ENCODE measurements at places on chromosomes 12 and 14.

DNA sequence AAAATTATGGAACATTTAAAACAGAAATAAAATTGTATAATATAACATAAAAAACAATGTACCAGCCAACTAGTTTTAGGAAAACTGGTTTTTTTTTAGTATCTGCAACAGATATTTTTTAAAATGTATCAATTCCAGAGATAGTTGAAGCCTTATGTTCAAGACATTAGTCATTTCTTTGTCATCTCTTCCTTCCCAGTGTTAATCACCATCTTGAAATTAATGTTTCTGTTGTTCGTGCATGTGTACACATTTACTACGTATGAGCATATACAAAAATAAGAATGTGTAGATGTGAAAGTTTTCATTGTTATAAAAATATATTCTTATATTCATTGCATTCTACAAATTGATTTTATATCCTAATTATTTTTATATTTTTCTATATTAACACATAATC is 1062.1 kb downstream of the SLC6A15 start:
- DNase-seq: no peak
- no peaks in the 10 kb centered on the region for H3K4me1 ChIP-seq
- H3K27me3 ChIP-seq: no peaks in the 10 kb centered on the region
- no peak overlapping the region for H3K27ac ChIP-seq

GRCh38 chr12:64077922-64078321 is 144.2 kb downstream of the KICS2 start:
- no peaks in the 10 kb centered on the region for H3K36me3 ChIP-seq
- no peaks in the 10 kb centered on the region for H3K27me3 ChIP-seq
- no peak overlapping the region for H3K4me3 ChIP-seq
- no peak for DNase-seq
- peaks cover 20% of the 10 kb centered on the region for H3K4me1 ChIP-seq

DNA sequence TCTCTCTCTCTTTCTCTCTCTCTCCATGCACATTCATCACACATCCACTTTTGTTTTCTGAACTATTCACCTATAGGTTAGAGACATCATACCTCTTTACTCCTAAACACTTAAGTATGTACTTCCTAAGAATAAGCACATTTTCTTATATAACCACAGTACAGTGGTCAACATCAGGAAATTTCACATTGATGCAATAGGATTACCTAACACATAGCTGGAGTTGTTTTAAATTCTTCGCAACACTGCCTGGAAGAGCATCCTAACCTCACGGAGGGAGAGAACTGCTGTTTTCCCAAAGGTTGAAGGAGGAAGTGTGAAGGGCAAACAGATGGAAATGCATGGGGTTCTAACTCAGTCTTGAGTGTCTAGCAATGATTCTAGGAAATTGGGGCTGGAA is 159.2 kb downstream of the SYT1 start:
- no peaks in the 10 kb centered on the region for H3K4me1 ChIP-seq
- no peaks in the 10 kb centered on the region for H3K36me3 ChIP-seq
- no peak overlapping the region for H3K27ac ChIP-seq
- H3K27me3 ChIP-seq: no peaks in the 10 kb centered on the region
- no peak overlapping the region for H3K4me3 ChIP-seq
- no peak for DNase-seq

DNA sequence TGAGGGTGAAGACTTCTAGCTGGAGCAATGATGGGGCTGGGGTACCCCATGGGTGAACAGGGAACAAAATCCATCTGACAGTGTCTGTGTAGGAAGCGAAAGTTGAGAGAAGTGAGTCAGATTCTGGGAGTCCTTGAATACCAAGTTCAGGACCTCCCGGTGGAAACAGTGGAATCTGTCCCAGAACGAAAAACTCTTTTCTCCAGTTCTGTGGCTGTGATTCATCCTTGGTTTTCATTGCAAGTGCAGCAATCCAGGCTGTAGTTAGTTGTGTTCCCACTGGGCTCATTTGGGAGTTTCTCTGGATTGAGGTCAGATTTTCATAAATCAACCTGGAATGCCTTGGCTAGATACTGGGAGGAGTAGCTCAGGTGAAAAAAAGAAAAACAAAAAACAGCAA is 120.7 kb downstream of the C12orf75 start:
- H3K36me3 ChIP-seq: no peaks in the 10 kb centered on the region
- no peak for DNase-seq
- no peaks in the 10 kb centered on the region for H3K27me3 ChIP-seq
- H3K4me3 ChIP-seq: no peak overlapping the region

GRCh38 chr14:26209699-26210098 is 388.1 kb downstream of the NOVA1 start:
- H3K27me3 ChIP-seq: no peaks in the 10 kb centered on the region
- no peak for DNase-seq
- H3K36me3 ChIP-seq: no peaks in the 10 kb centered on the region
- H3K27ac ChIP-seq: no peak overlapping the region
- H3K4me1 ChIP-seq: no peaks in the 10 kb centered on the region

GRCh38 chr12:916240-916639 is 33.3 kb downstream of the RAD52 start:
- peaks cover 3% of the 10 kb centered on the region for H3K36me3 ChIP-seq
- no peaks in the 10 kb centered on the region for H3K27me3 ChIP-seq
- no peak overlapping the region for H3K4me3 ChIP-seq
- no peak overlapping the region for H3K27ac ChIP-seq
- peak; percentile 57 for DNase-seq
- H3K4me1 ChIP-seq: no peaks in the 10 kb centered on the region

GRCh38 chr14:71703477-71703876 is 228.8 kb upstream of the RGS6 start:
- no peak overlapping the region for H3K27ac ChIP-seq
- H3K36me3 ChIP-seq: no peaks in the 10 kb centered on the region
- H3K4me1 ChIP-seq: no peaks in the 10 kb centered on the region

DNA sequence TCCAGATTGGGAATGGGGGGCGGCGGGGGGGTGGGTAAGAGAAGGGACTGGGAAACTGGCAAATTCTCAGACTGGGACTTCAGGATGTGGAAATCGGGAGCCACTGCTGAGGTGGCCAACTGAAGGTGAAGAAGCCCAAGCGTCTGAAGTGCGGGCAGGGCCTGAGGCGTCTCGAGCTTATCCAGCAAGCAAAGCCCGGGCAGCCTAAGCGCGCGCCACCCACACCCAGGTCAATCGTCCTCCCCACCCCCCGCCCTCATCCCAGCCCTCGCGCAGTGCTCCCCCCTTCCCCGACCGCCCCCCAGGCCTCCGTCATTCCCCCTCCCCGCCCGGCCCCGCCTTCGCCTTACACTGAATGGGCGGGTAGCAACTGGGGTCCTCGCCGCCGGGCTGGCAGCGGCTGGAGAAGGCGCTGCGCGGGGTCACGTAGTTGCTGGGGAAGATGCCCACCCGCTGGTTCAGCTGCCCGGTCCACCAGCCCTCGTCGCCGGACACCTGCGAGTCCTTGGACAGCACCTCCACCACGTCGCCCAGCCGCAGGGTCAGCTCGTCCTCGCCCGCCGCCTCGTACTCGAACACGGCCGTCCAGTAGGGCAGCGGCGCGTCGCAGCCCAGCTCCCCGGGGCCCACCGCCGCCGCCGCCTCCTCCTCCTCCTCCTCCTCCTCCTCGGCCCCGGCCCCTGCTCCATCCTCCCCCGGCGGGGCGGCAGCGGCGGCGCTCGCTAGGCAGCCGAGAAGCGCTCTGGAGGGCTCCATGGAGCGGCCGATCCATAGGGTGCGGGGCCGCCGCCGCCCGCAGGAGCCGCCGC is 693 bp downstream of the MAP3K9 start:
- H3K4me3 ChIP-seq: peak overlapping the region; percentile 94
- no peaks in the 10 kb centered on the region for H3K27me3 ChIP-seq
- peak; percentile 90 for DNase-seq
- peak overlapping the region; percentile 82 for H3K27ac ChIP-seq

DNA sequence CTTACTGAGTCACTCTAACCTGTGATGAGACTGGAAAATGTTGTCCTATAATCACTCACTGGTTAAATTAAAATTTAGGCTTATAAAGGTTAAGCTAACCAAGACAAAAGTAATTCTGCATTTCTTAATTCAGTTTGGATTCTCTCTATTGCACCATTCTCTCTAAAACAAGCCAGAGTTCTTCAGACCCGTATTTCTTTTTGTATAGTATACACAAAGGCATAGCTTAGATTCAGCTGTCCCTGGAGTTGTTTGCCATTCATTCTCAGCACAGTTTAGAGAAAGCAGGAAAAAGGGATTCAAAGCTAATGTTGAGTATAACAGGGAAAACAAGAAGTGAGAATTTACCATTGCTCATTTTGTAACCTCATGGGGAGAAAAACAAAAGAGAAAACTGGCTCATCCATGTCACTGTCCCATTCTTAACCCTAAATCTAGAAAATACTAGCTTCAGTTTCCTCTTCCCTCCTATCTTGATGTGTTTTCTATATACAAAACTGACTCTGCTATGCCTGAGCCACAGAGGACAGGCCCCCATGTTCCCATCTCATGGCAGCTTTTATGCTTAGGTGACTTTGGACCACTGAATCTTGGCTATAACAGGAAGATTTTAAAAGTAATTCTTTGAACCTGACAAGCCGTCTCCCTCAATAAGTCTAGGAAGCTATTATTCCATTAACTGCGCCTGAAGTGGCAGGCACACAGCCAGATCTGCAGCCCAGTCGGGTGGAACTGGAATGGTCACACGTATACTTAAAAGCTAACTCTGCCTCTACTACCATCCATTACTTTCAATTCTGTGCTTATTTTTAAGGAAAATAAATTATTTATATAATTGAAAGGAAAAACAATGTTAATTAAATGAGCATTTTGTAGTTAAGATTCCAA is 7.0 kb downstream of the AREL1 start:
- no peak overlapping the region for H3K27ac ChIP-seq
- no peaks in the 10 kb centered on the region for H3K4me1 ChIP-seq
- no peak for DNase-seq
- H3K27me3 ChIP-seq: no peaks in the 10 kb centered on the region
- no peak overlapping the region for H3K4me3 ChIP-seq

- H3K27ac ChIP-seq: no peak overlapping the region
- no peak overlapping the region for H3K4me3 ChIP-seq
- no peak for DNase-seq
Observed at GRCh38 chr12:6132496-6132895, 8.0 kb upstream of the VWF start.

- no peaks in the 10 kb centered on the region for H3K27me3 ChIP-seq
- H3K27ac ChIP-seq: no peak overlapping the region
- no peak for DNase-seq
- no peak overlapping the region for H3K4me3 ChIP-seq
Observed at GRCh38 chr12:59559696-59560095, 36.1 kb upstream of the SLC16A7 start.

DNA sequence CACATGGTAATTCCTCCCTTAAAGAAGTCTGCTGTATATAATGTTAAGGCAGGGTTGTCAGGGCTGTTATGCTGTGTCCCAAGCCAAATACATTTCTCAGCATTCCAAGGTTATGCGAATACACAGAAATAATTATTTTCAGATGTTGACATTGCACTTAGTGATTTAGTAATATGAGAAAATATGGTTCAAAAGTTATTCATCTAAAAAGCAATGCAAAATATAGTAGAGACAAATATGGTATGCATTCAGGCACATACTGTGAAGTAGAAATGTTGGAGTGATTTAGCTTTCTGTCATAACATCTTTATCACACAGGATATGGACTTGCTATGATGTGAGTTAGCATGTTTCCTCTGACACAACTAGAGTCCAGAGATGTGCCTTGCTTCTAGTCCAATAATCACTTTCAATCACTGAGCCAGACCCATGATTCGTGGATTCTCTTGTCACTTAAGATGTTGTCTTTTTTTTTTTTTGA is 70.0 kb downstream of the PDE3A start:
- no peaks in the 10 kb centered on the region for H3K4me1 ChIP-seq
- no peaks in the 10 kb centered on the region for H3K36me3 ChIP-seq
- no peak overlapping the region for H3K27ac ChIP-seq
- no peak overlapping the region for H3K4me3 ChIP-seq
- H3K27me3 ChIP-seq: no peaks in the 10 kb centered on the region

DNA sequence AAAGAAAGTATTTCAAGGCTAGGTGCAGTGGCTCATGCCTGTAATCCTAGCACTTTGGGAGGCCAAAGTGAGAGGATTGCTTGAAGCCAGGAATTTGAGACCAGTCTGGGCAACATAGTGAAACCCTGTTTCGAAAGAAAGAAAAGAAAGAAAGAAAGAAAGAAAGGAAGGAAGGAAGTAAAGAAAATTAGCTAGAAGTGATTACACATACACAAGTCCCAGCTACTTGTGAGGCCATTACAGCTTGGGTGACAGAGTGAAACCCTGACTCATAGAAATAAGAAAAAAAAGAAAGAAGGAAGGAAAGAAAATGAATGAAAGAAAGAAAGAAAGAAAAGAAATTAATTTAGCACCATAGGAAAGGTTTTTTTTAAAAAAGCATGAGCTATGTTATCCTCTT is 33.3 kb upstream of the PPP1CC start:
- no peaks in the 10 kb centered on the region for H3K36me3 ChIP-seq
- H3K27ac ChIP-seq: no peak overlapping the region
- H3K4me1 ChIP-seq: no peaks in the 10 kb centered on the region
- H3K27me3 ChIP-seq: no peaks in the 10 kb centered on the region
- DNase-seq: no peak
- no peak overlapping the region for H3K4me3 ChIP-seq

DNA sequence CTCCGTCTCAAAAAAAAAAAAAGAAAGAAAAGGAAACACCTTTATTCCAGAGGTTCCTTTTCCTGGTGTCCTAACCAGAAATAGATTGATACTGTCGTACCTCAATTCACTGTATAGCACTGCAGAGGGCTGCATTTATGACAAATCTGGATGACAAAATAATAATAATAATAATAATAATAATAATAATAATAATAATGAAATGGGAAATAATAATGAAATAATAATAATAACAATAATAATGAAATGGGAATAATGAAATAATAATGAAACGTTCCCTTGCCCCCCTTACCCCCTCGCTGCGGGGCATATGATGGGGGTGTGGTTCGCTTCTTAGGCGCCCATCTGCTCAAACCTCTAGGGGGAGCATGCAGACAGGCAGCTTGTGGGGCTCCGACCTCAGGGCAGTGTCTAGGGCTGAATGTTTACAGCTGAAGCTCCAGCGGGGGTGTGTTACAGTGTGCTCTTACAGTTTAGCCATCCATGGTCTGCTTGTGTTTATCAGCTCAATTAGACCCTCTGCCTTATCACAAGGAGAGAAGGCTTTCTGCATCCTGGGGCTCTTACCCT is 1088.3 kb upstream of the SEL1L start:
- no peaks in the 10 kb centered on the region for H3K27me3 ChIP-seq
- no peak overlapping the region for H3K27ac ChIP-seq
- no peak for DNase-seq
- H3K36me3 ChIP-seq: no peaks in the 10 kb centered on the region
- H3K4me1 ChIP-seq: no peaks in the 10 kb centered on the region

DNA sequence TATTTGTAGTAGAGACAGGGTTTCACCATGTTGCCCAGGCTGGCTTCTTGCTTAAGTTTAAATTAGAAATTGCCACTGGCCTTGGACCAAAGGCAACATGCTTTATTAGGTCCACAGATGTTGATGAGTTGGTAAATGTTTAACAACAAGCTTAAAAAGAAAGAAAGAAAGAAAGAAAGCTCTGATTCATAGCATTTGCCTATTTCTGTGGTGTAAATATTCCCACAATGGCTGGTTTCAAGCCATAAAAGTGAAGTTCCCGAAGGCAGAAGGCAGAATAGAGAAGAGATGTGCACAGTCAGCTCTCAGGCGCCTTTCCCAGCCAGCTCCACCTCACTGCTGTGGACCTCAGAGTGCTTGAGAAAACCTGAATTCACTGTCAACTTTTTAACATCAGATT is 26.4 kb downstream of the KCNK13 start:
- H3K27me3 ChIP-seq: no peaks in the 10 kb centered on the region
- no peak overlapping the region for H3K4me3 ChIP-seq
- no peak for DNase-seq
- H3K36me3 ChIP-seq: no peaks in the 10 kb centered on the region
